Hippocampal formation (tissue), 2 donors: ENCODE measurements at places on chromosomes 5 and 9.

- DNase-seq: no peak
Observed at GRCh38 chr5:138725153-138725817, 27.9 kb upstream of the CTNNA1 start.

DNA sequence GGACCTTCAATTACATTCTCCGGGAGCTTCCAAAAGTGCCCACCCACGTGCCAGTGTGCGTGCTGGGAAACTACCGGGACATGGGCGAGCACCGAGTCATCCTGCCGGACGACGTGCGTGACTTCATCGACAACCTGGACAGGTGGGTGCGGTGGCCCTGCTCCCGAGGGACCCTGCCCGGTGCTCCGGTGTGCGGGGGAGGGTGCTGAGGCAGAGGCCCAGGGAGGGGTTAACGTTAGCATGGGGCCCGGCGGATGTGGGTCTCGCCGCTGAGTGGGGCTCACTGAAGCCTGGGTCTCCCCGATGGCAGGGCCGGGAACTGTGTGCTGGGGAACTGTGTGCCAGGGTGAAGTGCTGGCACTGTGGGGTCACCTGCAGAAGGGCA is 10.6 kb upstream of the AJM1 start:
- DNase-seq: no peak

GRCh38 chr5:173547579-173547978 is 68.9 kb downstream of the BOD1 start:
- DNase-seq: no peak

GRCh38 chr5:22514231-22514630 is 338.9 kb downstream of the CDH12 start:
- DNase-seq: no peak

DNA sequence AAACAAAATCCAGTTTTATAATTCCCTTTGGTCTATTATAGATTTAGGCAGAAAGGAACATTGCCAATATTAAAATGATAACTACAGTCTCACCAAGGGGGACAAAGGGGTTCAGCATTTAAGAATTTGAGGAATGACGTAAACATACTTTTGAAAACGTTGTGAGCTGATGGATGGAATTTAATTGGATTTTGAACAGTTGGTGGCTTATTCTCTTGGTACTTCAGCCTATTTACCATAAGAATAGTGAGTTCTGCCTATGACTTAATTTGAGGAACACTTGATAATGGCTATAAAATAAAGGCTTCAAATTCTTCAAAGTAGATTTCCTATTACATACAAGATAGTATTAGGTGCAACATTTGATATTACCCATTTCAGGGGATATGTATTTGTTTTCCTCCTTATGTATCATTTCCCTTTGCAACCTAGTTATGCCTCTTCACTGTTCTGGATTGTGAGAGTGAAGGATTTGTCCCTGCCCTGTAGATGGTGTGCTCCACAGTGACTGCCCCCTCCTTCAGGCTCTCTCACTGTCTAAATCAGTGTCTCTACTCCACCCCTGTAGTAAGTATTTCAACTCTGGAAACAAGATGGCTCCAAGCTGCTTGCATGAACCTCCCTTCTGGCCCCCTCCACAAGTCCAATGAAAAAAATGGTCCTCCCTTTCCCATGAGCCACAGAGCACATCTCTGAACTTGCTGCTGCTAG is 225.6 kb downstream of the ARHGEF28 start:
- no peak for DNase-seq

DNA sequence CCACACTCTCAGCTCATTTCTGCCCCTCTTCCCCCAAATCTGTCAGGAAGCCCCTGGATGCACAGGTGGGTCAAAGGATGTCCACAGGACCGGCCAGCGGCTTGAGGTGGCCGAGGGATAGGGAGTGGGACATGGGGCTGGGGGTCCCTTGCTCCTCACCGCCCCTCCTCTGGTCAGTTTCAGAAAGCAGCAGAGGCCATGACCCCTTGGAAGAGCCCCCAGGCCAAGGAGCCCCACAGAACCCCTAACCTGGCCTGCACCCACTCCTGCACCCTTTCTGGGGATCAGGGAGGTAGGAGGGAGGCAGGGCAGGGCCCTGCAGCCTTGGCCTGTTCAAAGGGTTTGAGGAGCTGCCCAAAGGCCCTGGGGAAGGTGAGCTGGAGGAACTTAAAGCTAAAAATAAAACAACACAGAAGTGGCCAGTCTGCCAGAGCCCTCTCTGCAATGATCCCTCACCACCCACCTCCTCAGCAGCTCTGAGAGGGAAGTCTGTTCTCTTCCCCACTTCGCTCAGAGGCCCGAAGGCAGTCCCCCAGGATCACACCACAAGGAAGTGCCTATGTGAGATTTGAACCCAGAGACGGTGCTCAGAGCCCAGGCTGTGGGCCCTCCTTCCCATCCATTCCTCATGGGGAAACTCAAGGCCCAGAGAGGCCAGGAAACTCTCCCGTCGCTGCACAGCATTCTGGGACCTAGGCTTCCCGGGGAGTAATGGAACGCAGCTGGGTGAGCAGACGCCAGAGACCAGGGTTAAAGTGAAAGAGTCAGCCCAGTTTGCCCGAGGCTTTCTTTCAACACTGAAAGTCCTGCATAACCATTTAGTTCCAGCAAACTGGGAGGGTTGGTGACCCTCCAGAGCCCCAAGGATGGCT is 910 bp downstream of the ENG start:
- no peak for DNase-seq

DNA sequence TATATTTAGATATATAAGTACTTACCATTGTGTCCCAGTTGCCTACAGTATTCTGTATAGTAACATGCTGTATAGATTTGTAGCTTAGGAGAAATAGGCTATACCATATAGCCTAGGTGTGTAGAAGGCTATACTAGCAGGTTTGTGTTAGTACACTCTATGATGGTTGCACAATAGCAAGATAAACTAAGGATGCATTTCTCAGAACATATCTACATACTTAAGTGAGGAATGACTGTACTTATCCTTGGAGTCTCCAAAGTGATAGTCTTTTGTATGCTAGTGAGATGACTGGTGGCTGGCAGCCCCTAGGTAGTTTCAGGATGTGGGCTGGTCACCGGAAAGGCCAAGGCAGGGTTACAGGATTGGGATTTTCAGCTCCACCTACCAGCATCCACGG is 208.7 kb downstream of the ARHGEF28 start:
- no peak for DNase-seq
